ENCODE measurements at places on chromosomes 3 and 15. TPM values are rescaled to one million over a fixed set of nuclear protein-coding genes. Genes with fewer than 3 reads are reported as not detected.

CCK gene
- total RNA-seq = not detected

SPINK8 gene
- not detected for total RNA-seq

DNA sequence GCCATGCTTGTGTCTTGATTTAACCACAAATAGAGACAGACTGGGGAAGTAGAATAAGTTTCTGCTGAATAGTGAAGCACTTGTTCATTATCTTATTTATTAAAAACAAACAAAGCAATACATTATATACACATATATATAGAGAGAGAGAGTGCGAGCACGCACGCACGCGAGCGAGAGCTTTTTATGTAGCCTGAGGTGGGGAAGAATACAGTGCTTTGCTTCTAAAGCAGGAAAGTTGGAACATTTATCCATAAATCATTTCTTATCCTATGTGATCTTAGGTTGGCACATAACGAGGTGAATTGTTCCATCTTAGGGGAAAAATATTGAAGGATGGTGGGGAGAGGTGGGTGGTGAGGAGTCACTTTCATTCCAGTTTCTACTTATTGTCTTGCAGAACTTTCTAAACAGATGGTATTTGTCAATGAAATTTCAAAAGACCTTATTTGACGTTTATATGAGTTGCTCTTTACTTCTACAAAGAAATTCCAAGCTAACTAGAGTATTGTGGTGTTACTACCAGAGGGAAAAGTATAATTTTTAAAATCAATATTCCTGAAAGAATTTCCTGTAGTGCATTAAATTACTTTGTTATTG, 110.0 kb downstream of the ATG7 start:
- DNase-seq = no peak

GRCh38 chr3:34275811-34276210, 477.4 kb downstream of the PDCD6IP start:
- no peak for DNase-seq

GRCh38 chr3:39361252-39361927, 21.8 kb upstream of the SLC25A38 start:
- DNase-seq = no peak

DNA sequence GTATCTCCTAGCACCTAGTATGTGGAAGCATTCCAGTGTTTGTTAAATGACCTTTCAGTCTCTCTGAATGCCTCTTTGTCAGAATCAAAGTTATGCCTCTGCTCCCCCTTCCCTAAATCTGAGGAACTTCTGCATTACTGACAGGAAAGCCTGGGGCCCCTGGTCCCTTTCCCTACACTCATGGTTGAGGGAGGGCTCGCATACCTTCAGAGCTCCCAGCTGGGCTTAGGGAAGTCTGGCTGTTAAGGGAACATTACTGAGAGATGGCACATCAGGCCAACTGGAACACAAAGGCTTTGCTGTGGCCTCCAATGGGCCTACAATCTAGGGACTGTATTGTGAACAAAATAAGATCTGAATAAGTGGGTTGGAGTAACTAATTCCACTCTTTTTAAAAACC, 10.3 kb downstream of the PKM start:
- DNase-seq = no peak
